ENCODE measurements at places on chromosomes 2 and 18. TPM values are rescaled to one million over a fixed set of nuclear protein-coding genes. Genes with fewer than 3 reads are reported as not detected.

The TNFAIP6 gene
- 0.98 TPM for total RNA-seq

The CYP26B1 gene
- total RNA-seq, result 14.7 TPM

The FAHD2A gene
- total RNA-seq, result 30.3 TPM

The IL36RN gene
- 0.14 TPM for total RNA-seq

The IL1R1 gene
- 35.7 TPM for total RNA-seq

The IL36A gene
- not detected for total RNA-seq

The GPD2 gene
- total RNA-seq, result 19.4 TPM

The RBM45 gene
- total RNA-seq, result 10.3 TPM

The LMAN1 gene
- 23.2 TPM for total RNA-seq

The LAMA3 gene
- 52.1 TPM for total RNA-seq

The VWC2L gene
- not detected for total RNA-seq

The CD207 gene
- total RNA-seq, result not detected

The ACVR1C gene
- total RNA-seq, result not detected

The NETO1 gene
- not detected for total RNA-seq

The CRYGC gene
- total RNA-seq, result not detected

The UGT1A3 gene
- total RNA-seq, result 0.13 TPM

The DES gene
- 0.29 TPM for total RNA-seq

The ERMN gene
- not detected for total RNA-seq

The REG3A gene
- not detected for total RNA-seq

The SPR gene
- total RNA-seq, result 90.6 TPM

The AAK1 gene
- 17.5 TPM for total RNA-seq

The GRB14 gene
- 5.0 TPM for total RNA-seq

The MYO7B gene
- 0.16 TPM for total RNA-seq

The MYOM1 gene
- total RNA-seq, result 0.41 TPM

The KIF5C gene
- 0.46 TPM for total RNA-seq

The REG3G gene
- not detected for total RNA-seq

The FLACC1 gene
- total RNA-seq, result 0.46 TPM

The CEP68 gene
- total RNA-seq, result 11.5 TPM

The TBR1 gene
- total RNA-seq, result 0.07 TPM

The STEAP3 gene
- 54.0 TPM for total RNA-seq

The POTEI gene
- total RNA-seq, result not detected

The TNFRSF11A gene
- 7.8 TPM for total RNA-seq

All from A549 treated with Hydrocortisone at 1 μM for 4 hours (cell line).